ENCODE measurements at places on chromosomes 4 and X.

- DNase-seq, result no peak
These were observed 50.0 kb upstream of the MTNR1A start for GRCh38 chr4:186605261-186605865.

GRCh38 chr4:186081202-186081807 lies 12.3 kb downstream of the TLR3 start:
- no peak for DNase-seq

- DNase-seq, result no peak
These were observed 6.5 kb downstream of the IGBP1 start for GRCh38 chrX:70139736-70140135.

GRCh38 chr4:173259310-173259709 lies 74.8 kb downstream of the HMGB2 start:
- DNase-seq, result no peak

- no peak for DNase-seq
These were observed 102.1 kb downstream of the DCK start for GRCh38 chr4:71095545-71095944.

- DNase-seq, result no peak
These were observed 6.5 kb downstream of the UGT2B17 start for GRCh38 chr4:68569466-68570121.

GRCh38 chrX:103839404-103839803 lies 7.3 kb upstream of the RAB9B start:
- no peak for DNase-seq

- no peak for DNase-seq
These were observed 31.9 kb upstream of the ASMTL start for GRCh38 chrX:1484638-1485019.

GRCh38 chrX:148513661-148514060 lies 13.2 kb downstream of the AFF2 start:
- no peak for DNase-seq

- DNase-seq, result peak; percentile 53
These were observed at the start of gene TLR10 for GRCh38 chr4:38782452-38783108. Gene TLR10 (minus strand): TSS chr4:38782990. CDS start chr4:38775590, 7,400 bp downstream.

DNA sequence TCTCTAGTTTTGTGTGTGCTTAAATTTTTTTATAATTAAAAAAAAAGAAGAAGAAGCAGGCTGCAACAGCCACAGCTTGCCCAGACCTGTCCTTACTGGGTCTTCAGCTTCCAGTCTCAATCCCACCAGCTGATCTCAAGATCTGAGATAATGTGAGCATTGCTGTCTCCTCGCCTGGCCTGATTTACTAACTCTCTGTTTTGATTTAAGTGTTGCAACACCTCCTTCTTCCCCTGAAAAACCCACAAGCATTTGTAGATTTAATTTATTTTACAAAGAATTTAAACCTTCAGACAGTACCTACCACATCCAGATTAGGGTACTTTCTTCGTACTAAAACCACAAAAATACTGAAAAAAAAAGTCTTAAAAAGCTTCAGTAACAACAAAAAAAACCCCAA lies 38.0 kb downstream of the FAM241A start:
- no peak for DNase-seq

- no peak for DNase-seq
These were observed 216.5 kb upstream of the AADAT start for GRCh38 chr4:170306208-170306607.

GRCh38 chr4:68183417-68183816 lies 53.7 kb upstream of the TMPRSS11F start:
- DNase-seq, result no peak

- DNase-seq, result no peak
These were observed 16.4 kb downstream of the TMEM154 start for GRCh38 chr4:152663203-152664066.

GRCh38 chr4:162015090-162015489 lies 148.7 kb downstream of the FSTL5 start:
- DNase-seq, result no peak

- no peak for DNase-seq
These were observed 45.8 kb downstream of the HDAC8 start for GRCh38 chrX:72526534-72527508.

DNA sequence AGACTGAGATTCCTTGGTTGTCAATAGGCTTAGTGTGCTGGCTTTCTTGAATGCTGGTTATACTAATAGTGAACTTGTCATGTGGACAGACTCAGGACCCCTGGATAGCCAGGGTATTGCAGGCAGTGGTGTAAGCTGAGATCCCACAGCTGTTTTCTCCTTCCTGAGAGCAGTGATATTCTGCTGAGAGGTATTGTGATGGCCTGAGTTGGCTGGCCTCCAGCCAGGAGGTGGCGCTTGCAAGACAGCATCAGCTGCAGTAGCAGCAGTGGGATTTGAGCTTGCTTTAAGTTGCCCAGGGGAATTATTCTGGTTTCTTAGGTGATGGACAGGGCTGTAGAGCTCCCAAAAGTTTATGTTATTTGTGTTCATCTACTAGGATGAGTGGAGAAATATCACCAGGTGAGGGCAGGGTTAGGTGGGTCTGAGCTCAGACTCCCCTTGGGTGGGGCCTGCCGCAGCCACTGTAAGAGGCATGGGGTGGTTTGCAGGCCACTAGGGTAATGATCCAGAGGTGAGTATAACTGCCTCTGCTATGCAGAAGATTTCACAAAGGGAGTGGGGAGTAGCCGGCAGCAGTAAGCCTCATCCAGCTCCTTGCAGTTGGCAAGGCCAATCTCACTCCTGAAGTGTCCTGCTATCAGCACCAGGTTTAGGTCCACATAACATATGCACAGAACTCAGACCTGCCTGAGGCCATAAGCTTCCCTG lies 66.2 kb downstream of the IL15 start:
- DNase-seq, result peak; percentile 92
